ENCODE measurements at places on chromosomes 6 and 20. TPM values are rescaled to one million over a fixed set of nuclear protein-coding genes. Genes with fewer than 3 reads are reported as not detected.
A peak's percentile ranks its signal among the peaks of the same experiment; 100 is the strongest.

DNA sequence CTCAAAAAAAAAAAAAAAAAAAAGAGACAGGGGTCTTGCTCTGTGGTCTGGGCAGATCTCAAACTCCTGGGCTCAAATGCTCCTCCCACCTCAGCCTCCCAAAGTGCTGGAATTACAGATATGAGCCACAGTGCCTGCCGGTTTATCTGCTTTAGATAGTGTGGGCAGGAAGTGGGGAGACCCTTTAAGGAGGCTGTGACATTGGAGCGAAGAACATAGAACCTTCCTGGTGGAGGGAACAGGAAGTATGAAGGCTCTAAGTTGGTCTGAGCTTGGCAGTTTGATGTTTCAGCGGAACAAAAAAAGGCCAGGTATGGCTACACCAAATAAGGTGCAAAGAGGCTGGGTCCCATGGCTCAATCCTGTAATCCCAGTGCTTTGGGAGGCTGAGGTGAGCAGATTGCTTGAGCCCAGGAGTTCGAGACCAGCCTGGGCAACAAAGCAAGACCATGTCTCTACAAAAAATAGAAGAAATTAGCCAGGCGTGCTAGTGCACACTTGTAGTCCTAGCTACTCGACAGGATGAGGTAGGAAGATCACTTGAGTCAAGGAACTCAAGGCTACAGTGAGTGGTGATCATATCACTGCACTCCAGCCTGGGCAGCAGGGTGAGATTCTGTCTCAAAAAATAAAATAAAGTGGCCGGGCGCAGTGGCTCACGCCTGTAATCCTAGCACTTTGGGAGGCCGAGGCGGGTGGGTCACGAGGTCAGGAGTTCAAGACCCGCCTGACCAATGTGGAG, 8.7 kb upstream of the ZMYND8 start:
- H3K36me3 ChIP-seq, result no peaks in the 10 kb centered on the region
- H3K4me1 ChIP-seq, result peaks cover 14% of the 10 kb centered on the region
- no peak overlapping the region for H3K4me3 ChIP-seq
- H3K27ac ChIP-seq, result peak overlapping the region; percentile 27

DNA sequence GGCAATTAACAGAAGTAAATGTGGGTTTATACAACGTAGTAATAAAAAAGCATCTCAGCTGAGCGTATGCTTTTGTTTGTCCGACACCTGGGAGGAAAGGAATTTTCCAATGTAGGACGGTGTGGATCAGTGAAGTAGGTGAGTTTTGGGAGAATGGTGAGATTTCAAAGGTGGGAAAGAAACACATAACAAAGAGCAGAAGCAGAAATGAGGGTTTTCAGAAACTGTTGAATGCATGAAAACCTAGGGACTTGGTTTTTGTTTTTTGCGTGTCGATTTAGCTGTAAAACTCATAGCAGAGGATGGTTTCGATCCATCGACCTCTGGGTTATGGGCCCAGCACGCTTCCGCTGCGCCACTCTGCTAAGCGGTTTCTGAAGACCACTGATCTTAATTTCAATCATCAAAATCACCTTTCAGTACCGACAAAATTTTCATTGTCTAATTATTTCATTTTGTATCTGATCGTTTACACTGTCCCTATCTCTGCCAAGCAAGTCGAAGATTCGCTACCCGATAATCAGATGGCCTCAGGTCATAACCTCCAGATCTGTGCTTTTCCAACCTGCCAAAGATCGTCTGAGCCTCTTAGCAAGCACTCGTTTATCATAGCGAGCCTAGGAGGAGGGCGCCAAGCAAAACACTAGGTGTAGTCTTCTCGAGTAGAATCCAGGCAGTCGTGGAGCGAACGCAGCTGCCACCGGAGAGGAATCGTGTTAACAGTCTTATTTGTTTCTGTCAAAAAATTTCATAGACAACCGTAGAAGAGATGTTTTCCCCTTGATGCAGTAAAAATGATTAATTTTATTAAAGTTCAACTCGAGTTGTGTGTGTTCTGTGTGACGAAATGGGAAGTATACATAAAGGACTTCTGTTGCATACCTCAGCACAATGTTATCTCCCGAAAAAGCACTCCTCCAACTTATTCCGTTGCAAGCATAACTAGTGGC, 20.9 kb upstream of the POM121L2 start:
- H3K4me3 ChIP-seq, result no peak overlapping the region
- no peaks in the 10 kb centered on the region for H3K27me3 ChIP-seq
- no peak overlapping the region for H3K27ac ChIP-seq
- DNase-seq, result no peak
- H3K4me1 ChIP-seq, result no peaks in the 10 kb centered on the region
- H3K36me3 ChIP-seq, result no peaks in the 10 kb centered on the region

Gene FAM50B
- 22.1 TPM for total RNA-seq

- no peak for DNase-seq
- H3K27me3 ChIP-seq, result no peaks in the 10 kb centered on the region
- no peaks in the 10 kb centered on the region for H3K4me1 ChIP-seq
- no peak overlapping the region for H3K27ac ChIP-seq
- no peak overlapping the region for H3K4me3 ChIP-seq
Observed at GRCh38 chr6:114650891-114651290, 308.1 kb upstream of the HS3ST5 start.

DNA sequence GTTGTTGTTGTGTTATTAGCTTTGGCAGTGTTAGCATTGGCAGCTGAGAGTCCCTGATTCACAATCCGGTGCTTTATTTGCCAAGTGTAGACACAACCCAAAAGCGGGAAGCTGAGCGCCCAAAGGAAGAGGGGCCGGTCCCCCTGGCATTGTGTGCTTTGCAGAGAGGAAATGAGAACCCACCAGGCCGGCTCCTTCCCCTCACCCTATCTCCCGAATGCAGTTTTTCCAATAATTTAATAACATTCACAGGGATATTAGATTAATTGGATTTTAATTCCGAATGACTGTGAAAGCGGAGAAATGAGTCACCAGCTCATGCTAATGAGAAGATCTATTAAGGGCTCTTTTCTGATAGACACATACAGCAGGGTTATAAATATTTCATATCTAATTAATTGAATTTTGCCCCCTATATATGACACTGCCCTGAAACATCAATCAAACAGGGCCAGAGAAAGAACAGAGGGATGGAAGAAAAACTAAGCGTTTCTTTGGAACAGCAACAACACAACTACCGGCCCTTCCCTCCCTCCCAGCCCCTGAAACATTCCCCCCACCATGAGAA, 143.8 kb downstream of the MBOAT1 start:
- H3K27ac ChIP-seq, result no peak overlapping the region
- H3K27me3 ChIP-seq, result no peaks in the 10 kb centered on the region
- DNase-seq, result no peak
- no peaks in the 10 kb centered on the region for H3K36me3 ChIP-seq
- H3K4me3 ChIP-seq, result no peak overlapping the region

GRCh38 chr6:124793398-124793797, 168.8 kb upstream of the RNF217 start:
- no peak overlapping the region for H3K27ac ChIP-seq
- H3K4me3 ChIP-seq, result no peak overlapping the region
- H3K4me1 ChIP-seq, result no peaks in the 10 kb centered on the region
- no peaks in the 10 kb centered on the region for H3K36me3 ChIP-seq
- DNase-seq, result no peak

Gene GSTA3
- total RNA-seq, result not detected

Gene TAAR5
- total RNA-seq, result not detected

Gene BLTP3A
- 14.4 TPM for total RNA-seq

DNA sequence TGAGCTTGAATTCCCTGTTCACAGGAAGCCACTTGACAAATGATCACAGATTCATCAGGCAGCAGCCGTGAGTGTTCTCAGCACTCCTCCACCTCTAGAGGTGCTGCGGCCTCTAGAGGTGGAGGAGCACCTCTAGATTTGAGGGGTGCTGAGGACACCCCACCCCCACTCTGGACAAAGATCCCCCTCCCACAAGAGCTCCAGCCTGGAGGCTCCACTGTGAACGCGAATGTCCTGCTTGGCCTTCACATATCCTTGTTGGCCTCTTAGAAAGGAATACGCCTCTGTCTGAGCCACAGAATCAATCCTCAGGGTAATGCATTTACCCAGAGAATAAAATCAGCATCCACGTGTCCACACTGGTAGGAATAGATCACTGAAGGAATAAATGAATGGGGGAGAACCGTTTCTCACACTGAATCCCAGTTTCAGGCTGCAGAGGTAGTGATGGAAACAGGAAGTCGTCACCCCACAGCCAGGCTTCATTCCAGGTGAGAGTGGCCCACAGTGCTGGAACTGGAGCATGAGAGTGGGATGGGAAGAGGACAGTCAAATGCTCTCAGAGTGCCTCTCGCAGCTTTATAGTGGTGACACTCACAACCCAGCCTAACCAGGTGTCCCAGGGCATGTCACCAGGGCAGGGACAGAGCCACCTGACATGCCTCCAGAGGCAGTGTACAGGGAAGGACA, 16.6 kb downstream of the NPEPL1 start:
- H3K27me3 ChIP-seq, result no peaks in the 10 kb centered on the region
- no peaks in the 10 kb centered on the region for H3K4me1 ChIP-seq
- H3K27ac ChIP-seq, result no peak overlapping the region
- H3K36me3 ChIP-seq, result peaks cover 6% of the 10 kb centered on the region
- no peak for DNase-seq

DNA sequence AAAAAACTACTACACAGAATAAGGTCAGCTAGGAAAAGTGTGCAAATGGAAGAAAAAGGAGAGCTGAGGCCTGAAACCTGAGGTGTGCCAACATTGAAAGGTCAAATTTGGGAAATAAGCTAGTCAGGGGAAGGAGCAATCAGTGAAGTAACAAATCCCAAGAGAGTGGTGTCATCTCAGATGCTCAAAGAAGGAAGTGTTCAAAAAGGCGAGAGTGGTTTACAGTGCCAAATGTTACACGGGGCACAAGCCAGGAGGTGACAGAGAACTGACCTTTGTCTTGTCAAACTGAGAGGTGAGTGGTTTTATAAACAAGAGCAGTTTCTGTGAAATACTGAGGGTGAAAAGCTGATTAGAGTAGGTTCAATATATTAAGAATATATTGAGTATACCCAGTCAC, 83.0 kb upstream of the TCF21 start:
- H3K36me3 ChIP-seq, result no peaks in the 10 kb centered on the region
- H3K27ac ChIP-seq, result no peak overlapping the region
- H3K4me1 ChIP-seq, result no peaks in the 10 kb centered on the region
- H3K4me3 ChIP-seq, result no peak overlapping the region
- DNase-seq, result no peak

DNA sequence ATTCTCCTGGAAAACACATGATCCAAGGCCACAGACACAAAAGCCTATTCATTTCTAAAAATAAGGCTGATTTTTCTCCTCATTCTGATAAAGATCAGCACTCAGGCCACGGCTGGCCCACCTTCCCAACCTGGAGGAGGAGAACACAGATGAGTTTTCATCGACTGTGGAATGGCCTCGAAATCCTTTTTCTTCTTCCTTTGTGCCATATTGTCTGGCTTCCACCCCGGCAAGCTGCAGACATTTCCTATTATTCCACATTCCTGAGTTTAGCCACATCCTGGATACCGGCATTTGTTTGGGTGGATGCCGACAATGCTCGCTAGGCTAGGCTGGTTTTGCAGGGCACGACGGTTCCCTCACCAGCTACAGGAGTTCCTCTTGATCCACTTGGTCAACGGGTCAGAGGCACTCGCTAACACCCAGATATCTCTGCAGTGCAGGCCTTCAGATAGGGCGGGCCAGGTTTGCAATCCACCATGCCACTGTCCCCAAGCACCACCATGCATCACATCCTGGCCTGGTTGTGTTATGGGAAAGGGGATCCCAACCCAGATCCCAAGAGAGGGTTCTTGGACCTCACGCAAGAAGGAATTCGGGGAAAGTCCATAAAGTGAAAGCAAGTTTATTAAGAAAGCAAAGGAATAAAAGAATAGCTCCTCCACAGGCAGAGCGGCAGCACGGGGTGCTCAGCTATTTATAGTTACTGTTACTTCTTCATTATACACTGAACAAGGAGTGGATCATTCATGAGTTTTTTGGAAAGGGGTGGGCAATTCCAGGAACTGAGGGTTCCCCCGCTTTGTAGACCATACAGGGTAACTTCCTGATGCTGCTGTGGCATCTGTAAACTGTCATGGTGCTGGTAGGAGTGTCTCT, 4.2 kb upstream of the CTSZ start:
- DNase-seq, result no peak
- H3K27me3 ChIP-seq, result no peaks in the 10 kb centered on the region
- H3K27ac ChIP-seq, result peak overlapping the region; percentile 49

DNA sequence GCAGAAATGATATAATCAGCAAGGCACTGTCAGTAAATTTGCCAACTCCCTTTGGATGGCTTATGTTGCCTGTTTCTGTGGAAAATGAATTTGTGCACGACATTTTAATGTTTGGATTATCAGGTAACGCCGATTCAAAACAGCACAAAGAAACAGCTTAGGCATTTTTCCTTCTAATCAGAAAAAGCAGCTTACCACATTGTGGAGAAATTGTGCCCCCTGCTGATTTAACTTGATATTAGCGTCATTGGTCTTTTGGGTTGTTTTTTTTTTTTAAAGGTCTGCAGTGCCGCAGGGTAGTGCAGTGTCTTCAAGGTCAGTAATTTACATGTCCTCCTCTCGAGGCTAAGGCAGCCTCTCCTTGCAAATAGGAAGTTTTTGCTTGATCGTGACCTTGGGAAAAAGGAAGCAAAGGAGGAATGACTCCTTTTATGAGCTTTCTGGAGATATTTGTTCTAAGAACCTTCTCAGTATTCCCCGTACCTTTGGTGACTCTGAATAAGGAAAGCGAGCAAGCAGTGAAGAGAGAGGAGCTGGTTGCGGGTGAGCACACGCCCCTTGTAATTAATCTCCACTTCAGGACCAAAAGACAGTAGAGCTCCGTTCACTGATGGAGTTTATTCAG, 79.1 kb downstream of the ELOVL4 start:
- no peak overlapping the region for H3K27ac ChIP-seq
- no peaks in the 10 kb centered on the region for H3K36me3 ChIP-seq
- H3K4me3 ChIP-seq, result no peak overlapping the region
- peak; percentile 14 for DNase-seq
- H3K27me3 ChIP-seq, result no peaks in the 10 kb centered on the region
- H3K4me1 ChIP-seq, result peaks cover 6% of the 10 kb centered on the region

GRCh38 chr6:140208286-140208685, 833.8 kb upstream of the CITED2 start:
- peaks cover 8% of the 10 kb centered on the region for H3K4me1 ChIP-seq
- H3K36me3 ChIP-seq, result no peaks in the 10 kb centered on the region
- H3K27ac ChIP-seq, result no peak overlapping the region
- no peak overlapping the region for H3K4me3 ChIP-seq

- H3K36me3 ChIP-seq, result no peaks in the 10 kb centered on the region
- no peak for DNase-seq
- H3K27me3 ChIP-seq, result no peaks in the 10 kb centered on the region
- peaks cover 4% of the 10 kb centered on the region for H3K4me1 ChIP-seq
- no peak overlapping the region for H3K27ac ChIP-seq
- H3K4me3 ChIP-seq, result no peak overlapping the region
Observed at GRCh38 chr6:111210194-111210728, 123.0 kb downstream of the SLC16A10 start.

- peaks cover 2% of the 10 kb centered on the region for H3K4me1 ChIP-seq
- no peak overlapping the region for H3K27ac ChIP-seq
- H3K27me3 ChIP-seq, result no peaks in the 10 kb centered on the region
- no peak for DNase-seq
- no peaks in the 10 kb centered on the region for H3K36me3 ChIP-seq
Observed at GRCh38 chr6:6771224-6771945, 182.9 kb downstream of the LY86 start.
